ENCODE measurements at places on chromosomes 12 and 14.

DNA sequence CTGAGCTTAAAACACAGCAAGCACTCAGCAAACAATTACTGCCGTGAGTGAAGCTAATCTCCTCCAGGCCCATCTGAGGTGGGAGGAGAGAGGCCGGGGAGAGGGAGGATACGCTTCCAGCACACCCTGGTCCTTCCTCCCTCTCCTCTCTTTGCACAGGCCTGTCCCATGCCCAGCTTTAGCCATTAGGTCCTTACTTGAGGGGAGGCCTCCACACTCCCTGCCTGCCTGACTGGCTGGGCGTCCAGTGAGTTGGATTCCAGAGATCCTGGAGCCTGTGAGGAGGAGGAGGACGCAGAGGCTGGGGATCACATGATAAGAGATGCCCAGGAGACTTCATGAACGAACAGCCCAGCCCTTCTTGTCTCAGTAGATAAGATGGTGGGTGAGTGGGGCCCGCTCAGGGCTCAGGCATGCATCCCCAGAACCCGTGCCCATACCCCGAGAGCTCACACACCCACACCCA lies 65.1 kb upstream of the NCOR2 start:
- no peak for DNase-seq

DNA sequence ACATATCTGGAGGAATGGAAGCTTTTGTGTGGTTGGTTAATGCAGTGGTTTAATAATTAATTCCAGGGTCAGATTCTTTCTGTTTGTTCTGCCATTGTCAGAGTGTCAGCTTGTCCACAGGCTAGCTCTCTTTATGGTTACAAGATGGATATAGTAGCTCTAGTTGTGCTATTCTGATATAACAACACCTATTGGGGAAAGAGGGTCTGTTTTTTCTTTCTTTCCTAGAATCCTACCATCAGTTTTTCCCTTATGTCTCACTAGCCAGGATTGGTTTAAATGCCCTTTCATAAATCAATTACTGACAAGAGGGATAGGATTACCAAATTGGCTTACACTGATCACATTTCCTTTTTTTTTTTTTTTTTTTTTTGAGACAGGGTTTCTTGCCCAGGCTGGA lies 27.8 kb downstream of the CNOT2 start:
- no peak for DNase-seq

DNA sequence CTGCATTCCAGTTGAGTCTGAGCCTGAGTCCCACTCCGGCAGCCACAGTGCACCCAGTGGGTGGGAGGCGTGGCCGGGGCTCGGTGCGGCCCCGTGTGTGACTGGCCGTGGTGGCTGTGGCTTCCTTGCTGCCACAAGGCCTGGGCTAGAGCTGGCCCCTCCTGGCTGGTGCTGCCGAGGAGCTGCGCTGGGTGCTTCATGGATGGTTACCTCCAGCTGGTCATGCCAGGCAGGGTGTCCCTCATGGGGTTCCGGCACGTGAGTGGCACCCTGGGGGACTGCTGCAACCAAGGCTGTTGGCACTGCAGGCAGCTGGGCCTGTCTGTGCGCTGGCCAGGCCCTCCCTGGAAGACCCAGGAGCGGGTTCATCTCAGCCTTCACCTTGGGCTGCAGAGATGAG lies 62.7 kb downstream of the KIF26A start:
- no peak for DNase-seq

DNA sequence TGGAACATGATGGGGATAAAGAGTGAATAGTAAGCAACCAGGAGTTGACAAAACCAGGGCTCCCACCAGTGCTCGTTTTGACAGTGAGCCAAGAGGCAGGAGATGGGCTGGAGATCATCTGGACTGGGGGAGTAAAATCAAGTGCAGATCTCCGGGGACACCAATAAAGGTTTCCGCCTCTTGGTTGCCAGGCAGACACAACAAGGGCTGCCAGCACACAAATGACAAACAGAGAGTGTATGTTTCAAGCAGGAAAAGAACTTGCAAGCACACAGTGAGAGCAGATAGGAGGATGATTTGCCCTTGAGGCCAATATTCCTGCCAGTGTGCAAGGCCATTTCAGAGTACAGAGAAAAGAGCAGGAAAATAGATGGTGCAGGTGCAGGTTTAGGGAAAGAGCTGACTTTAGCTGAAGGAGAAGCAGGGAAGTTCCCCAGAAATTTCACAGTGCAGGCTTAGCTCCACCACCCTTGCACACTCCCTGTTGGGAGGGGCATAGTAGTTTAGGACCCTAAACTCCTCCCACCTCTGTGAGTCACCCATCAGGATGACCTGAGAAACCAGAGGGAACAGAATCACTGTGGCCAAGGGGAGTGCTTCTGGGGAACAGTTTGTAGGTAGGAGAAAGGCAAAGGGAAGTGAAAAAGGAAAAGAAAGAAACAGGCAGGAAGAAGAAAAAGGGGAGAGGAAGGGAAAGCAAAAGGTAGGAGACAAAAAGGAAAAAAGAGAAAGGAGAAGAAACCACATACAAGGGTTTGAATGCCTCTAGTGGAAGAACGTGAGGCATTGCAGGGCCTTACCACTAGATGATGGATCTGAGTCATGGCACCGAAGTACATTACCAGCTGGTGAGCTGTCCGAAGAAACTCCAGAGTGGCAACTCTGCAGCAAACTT lies 404.4 kb downstream of the SLC6A15 start:
- peak; percentile 10 for DNase-seq

- DNase-seq = no peak
These were observed 90.0 kb downstream of the SINHCAF start for GRCh38 chr12:31235868-31236395.

DNA sequence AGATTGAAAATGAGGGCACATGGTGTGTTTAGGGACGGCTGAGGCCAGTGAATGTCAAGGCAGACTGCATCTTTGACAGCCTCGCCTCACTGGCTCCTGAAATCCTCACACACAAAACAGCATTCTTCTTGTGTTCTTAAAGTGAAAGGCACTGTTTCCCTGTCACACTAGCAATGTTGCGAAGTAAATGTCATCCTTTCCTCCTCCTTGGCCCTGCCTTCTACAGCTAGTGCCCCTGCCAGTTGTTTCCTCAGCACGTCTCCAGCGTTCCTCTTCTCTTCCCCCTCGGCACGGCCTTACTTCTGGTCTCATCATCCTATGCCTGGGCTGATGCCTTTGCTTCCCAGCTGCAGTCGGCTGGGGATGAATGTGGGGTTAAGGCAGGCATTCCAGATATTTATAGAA lies 129.4 kb upstream of the DNM1L start:
- no peak for DNase-seq

GRCh38 chr14:91649930-91650329 lies 82.0 kb downstream of the CATSPERB start:
- DNase-seq = peak; percentile 19

DNA sequence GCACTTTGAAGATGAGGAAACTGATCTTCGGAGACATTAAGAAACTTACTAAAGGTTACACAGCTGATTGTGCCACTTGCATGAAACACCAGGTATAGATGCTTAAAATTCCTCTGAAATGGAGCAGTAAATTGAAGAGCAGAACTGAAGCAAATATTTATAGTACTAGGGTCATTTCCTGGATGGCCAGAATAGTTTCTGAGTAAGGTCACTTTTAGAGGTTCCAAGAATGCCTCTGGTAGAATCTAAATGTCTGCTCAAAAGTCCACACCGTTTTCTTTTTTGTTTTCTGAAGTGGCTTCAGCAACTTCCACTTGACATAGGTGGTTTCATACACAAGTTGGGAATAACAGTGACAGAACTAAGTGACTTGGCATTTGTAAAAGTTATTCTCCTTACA lies 19.4 kb downstream of the TPH2 start:
- DNase-seq = no peak

DNA sequence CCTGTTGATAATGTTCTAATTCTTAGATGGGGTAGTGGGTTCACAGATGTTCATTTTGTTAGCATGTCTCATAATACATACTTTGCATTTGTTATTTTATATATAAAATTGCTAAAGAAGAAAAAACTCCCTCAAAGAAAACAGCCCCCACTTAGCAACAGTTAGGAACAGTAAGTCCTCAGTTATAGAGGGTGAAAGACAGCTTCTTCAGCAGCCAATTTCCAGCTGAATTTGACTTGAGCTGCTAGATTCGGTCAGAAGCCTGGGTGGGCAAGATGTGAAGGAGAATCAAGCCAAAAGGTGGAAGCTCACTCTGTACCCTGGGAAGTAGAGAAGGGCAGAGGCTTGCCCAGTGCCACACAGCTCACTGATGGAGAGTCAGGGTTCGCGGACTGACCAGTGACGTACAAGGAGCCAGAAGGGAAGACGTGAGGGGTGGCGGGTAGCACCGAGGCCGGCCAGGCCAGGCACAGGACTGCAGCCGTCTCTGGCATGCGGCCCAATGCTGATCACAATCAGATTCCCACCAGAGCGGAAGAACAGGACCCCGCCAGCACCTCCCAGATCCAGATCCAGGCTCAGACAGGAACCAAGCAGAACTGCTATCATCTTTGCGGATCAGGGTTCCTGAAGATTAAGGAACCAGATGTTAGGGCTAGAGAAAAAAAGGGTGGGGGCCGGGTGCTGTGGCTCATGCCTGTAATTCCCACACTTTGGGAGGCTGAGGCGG lies 30.4 kb upstream of the VWF start:
- DNase-seq = no peak

DNA sequence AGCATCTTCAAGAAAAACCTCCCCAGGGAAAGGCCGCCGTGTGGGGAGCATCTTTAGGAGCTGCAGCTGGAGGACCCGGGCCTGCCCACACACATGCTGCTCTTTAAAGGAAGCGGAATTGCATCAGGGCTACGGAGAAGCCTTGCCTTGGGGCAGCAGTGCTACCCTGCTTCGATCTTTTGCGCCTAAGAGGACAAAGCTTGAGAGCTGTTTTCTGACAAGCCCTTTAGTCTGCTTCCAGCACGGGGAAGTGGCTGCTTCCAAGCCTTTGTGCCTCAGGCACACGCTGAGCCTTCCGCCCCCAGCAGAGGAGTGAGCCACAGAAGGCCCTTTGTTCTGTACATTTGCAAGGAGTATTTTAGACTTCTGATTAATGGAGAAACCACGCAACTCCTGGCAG lies 31.5 kb downstream of the COA8 start:
- DNase-seq = peak; percentile 64

- peak; percentile 54 for DNase-seq
These were observed 255.4 kb downstream of the DAD1 start for GRCh38 chr14:22333422-22334274.

GRCh38 chr12:96099986-96100385 lies 64.6 kb upstream of the LTA4H start:
- no peak for DNase-seq

DNA sequence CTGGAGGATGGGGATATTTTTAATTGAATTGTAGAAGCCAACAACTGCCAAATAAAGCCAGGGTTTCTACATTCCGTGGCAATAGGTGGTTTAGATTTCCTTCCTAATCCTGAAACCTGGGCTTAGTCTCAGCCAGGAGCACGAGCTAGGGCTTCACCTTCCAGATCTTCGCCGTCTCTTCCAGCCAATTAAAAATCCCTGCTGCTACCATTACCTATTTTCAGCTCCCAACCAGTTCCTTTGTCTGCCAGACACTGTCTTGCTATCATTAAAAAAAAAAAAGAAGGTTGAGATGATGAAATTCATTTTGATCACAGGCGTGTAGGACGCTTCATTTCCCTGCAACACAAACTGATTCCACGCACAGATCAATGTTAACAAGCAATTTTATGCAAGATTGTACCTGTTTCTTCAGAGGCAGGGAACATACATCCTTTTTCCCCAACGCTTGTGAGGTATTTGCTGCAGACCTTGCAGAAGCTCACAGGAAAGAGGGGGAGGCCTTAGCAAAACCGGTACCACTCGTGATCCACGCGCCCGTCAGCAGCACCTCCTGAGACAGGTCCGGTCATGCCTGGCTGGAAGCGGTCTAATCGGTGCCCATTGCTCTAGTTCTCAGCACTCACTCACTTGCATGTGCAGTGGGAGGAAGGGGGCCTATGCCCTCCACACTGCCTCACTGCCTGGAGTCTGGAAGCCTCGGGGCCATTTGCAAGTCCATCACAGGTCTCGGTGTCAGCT lies 65.1 kb downstream of the SLC6A12 start:
- DNase-seq = no peak

Data from body of pancreas (tissue), 4 donors.